ENCODE measurements at places on chromosomes 12 and 14. TPM values are rescaled to one million over a fixed set of nuclear protein-coding genes. Genes with fewer than 3 reads are reported as not detected.

DNA sequence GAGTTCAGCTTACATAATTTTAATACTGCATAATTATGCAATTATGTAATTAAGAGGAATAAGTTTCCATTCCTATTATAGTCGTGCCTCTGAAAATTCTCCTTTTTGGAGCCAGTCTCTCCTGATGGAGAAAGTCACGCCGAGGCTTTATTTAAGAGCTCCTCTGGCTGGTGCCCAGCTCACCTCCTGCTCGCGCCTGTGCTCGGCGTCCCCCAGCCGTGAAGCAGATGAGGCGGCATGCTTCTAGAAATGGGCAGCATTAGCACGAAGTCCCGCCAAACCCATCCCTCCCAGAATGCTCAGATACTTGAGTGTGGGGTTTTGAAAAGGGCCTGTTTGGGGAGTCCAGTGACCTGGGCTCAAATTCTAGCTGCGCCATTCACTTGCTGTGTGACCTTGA, 153.0 kb downstream of the PHETA1 start:
- no peaks in the 10 kb centered on the region for H3K4me1 ChIP-seq
- H3K4me3 ChIP-seq = no peak overlapping the region
- DNase-seq = no peak
- no peaks in the 10 kb centered on the region for H3K36me3 ChIP-seq
- no peaks in the 10 kb centered on the region for H3K27me3 ChIP-seq
- H3K27ac ChIP-seq = no peak overlapping the region

DNA sequence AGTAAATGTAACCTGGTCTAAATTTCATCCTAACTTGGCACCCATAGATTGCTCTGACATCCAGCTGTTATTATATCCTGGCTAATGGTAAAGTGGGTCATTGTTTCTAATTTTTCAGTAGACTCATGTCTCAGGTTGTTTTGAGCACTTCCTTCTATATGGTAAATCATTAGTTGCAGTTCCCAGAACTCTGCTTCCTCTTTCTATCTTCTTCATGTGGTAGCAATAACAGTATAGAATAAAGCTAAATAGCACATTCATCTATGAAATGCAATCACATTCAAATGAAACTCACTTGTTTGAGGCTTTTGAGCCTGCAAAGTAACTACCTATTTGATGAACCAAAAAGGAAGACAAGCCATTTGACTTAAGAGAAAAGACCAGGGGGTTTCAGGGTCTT, 65.1 kb upstream of the GZMB start:
- no peak overlapping the region for H3K4me3 ChIP-seq
- no peak overlapping the region for H3K27ac ChIP-seq
- peaks cover 7% of the 10 kb centered on the region for H3K4me1 ChIP-seq

DNA sequence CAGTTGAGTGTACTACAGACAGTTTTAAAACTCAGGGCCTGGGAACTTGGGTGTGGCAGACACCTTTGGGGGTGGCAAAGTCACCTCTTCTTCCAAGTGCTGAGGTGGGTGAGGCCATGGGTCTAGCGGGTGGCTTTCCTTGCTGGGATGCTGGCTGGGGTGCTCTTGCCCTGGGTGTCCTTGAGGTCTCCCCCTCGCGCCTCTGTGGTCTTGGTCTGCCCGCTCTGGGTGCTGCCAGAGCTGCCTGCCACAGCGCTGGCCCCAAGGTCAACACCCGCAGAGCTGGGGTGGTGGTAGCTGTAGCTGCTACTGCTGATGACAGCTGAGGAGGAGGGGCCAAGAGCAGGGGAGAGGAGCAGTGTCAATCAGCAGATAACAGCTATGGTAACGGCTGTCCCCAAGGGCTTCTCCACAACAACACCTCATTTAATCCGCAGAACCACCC, 6.8 kb downstream of the KRT74 start:
- H3K36me3 ChIP-seq = no peaks in the 10 kb centered on the region
- peak overlapping the region; percentile 84 for H3K27ac ChIP-seq
- peaks cover 27% of the 10 kb centered on the region for H3K27me3 ChIP-seq
- H3K4me3 ChIP-seq = no peak overlapping the region
- peak; percentile 71 for DNase-seq

DNA sequence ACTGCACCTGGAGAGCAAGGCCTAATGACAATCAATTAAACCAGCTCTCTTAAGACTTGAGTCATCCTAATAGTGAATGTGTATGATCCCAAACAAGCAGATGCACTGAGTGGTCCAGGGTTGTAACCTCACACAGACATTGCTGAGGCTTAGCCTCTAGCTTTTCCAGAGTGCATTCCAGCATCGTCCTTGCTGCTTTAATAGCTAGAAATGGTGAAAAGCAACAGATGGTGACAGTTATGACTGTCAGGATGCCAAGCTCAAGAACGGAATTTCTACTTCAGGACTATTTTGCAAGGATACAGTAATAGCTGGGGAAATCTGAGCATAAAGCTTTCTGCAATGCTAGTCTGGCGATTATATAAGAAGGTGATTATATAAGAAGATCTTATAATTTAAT, 34.6 kb downstream of the PTPRR start:
- H3K4me3 ChIP-seq = no peak overlapping the region
- H3K4me1 ChIP-seq = no peaks in the 10 kb centered on the region
- DNase-seq = no peak
- no peaks in the 10 kb centered on the region for H3K36me3 ChIP-seq

DNA sequence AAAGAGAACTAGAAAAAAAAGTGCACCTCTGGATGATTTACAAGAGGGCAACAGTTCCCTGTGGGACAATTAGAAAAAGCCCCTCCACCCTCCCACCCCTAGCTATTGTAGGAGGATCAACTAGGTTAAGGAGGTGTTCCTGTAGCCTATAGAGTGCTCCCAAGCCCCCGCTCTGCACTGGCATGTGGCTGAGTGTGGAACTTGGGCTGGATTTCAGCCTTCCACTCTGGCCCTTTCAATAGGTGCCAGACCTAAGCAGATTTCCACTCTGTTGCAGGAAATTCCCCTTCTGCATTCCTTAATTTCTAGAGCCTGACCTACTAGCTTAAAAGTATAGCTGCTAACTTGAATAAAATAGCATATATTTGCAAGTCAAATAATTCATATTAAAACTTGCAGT, 2.8 kb downstream of the NFATC4 start:
- H3K27ac ChIP-seq = no peak overlapping the region
- no peaks in the 10 kb centered on the region for H3K36me3 ChIP-seq
- H3K27me3 ChIP-seq = peaks cover 60% of the 10 kb centered on the region
- no peak overlapping the region for H3K4me3 ChIP-seq

DNA sequence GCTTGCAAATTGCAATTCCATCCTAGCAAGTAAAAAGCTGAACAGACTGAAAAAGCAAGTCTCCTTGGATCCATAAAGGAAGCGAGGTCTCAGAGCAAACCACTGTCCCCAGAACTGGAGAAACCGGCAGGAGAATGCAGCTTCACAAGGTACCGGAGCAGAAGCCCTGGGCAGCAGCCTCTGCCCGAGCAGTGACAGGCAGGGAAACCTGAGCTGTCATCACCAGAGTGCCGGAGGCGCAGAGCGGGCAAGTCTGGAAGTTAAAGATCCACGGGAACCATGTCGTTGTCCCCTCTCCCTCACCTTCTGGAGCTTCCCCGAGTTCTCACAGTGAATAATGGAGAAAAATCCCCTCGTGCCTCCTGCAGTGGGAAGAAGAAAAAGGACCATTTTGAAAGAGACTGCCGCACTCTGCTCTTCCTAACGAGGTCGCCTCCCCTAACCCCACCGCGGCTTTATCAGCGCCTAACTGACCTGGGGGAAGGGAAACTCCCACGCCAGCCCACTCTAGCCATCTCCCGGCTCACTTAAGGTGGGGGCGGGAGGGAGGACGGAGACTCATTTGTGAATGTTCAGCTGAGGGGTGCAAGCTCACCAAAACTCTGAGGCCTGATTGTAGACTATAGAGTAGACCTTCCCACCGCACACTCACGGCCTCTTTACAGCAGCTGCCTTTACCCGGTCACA, 27.8 kb downstream of the FBXL14 start:
- no peak for DNase-seq
- H3K27ac ChIP-seq = no peak overlapping the region
- no peaks in the 10 kb centered on the region for H3K36me3 ChIP-seq
- H3K27me3 ChIP-seq = no peaks in the 10 kb centered on the region

GRCh38 chr14:96217376-96217913, 12.8 kb downstream of the BDKRB2 start:
- no peak overlapping the region for H3K27ac ChIP-seq
- H3K4me3 ChIP-seq = no peak overlapping the region
- no peaks in the 10 kb centered on the region for H3K27me3 ChIP-seq
- H3K36me3 ChIP-seq = no peaks in the 10 kb centered on the region
- no peak for DNase-seq

DNA sequence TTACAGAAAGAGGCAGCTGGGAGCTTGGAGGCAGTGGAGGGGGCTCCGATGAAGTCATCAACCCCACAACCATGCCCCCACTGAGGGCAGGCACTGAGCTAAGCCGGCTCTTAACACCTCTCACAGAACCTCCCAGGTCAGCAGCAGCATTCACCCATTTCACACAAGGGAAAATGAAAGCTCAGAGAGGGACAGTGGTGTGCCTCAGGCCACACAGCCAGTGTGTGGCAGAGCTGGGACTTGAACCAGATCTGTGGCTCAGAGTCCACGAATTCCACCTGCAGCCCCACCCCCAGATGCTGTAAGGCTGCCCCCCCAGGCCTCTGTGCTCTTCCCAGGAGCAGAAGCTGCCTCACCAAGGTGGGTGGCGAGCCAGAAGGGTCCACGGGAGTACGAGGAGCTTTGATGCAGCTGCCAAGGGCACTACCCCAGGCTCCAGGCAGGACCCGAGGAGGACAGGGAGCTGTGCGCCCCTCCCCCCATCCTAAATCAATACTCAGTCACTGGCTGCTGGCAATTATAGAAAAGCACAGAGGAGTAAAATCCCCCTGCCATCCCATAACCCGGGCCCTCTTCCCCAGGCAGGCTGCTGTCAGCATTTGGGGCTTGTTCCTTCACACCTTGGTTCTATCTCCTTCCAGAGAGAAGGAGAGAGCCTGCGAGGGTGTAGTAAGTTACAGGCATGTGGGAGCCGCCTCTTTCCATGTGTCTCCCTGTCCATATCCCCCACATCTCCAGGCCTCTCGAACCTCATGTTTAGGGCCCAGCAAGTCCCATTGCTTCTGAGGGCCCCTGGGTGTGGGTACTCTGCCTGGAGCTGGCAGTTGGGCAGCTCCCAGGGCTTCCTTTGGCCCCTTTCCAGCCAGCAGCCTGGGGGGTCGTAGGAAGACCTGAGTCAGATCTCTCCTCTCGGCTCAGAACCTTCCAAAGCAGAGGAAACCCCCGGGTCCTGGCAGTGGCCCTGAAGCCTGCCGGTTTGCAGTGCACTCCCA, 47.6 kb downstream of the FAM222A start:
- no peak overlapping the region for H3K27ac ChIP-seq
- H3K27me3 ChIP-seq = peaks cover 14% of the 10 kb centered on the region
- DNase-seq = no peak
- no peaks in the 10 kb centered on the region for H3K4me1 ChIP-seq
- no peaks in the 10 kb centered on the region for H3K36me3 ChIP-seq

GRCh38 chr14:45381091-45381490, 128.1 kb upstream of the MIS18BP1 start:
- DNase-seq = no peak
- no peaks in the 10 kb centered on the region for H3K4me1 ChIP-seq
- H3K36me3 ChIP-seq = no peaks in the 10 kb centered on the region
- H3K4me3 ChIP-seq = no peak overlapping the region

DNA sequence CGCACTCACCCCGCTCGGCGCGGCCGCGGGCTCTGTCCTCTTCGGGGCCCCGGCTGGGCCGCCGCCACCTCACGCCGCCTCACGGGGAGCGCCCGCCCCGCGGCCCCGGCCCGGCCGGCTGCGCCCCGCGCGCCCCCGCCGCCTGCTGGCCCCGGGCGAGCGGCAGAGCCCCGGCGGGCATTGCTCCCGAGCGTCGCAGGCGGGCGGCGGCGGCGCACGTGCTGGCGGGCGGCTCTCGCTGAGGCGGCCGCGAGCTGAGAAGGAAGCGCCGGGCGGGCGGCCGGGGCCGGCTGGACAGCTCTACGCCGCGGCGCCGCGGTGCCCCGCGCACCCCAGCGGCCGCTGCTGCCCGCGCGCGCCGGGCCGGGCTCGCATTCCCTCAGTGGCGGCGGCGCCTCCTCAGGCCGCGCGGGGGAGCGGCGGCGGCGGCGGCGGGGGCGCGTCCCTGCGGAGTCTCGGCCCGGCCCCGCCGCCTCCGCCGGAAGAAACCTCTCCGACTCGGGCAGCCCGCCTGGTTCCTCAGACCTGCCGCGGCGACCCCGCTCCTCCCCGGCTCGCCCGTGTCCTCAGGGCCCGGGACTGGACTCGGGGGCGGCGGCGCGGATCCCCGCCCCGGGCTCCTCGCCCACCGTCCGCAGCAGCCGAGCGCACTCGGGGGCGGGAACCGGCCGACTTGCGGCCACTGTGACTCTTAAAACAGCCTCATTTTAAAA, at the start of gene PITPNM2:
TSS of gene PITPNM2 (minus strand) at position 347 of the 713 bp plus-strand sequence. CDS start 116,500 bp downstream, outside the sequence.
- H3K36me3 ChIP-seq = peaks cover 5% of the 10 kb centered on the region
- peaks cover 33% of the 10 kb centered on the region for H3K4me1 ChIP-seq
- peak within 1 kb of the TSS; percentile 83 for H3K4me3 ChIP-seq
- no peak within 1 kb of the TSS for H3K27ac ChIP-seq
- peak; percentile 66 for DNase-seq

GRCh38 chr12:47396902-47397663, 308.7 kb downstream of the RPAP3 start:
- H3K36me3 ChIP-seq = no peaks in the 10 kb centered on the region
- peak; percentile 7 for DNase-seq
- no peak overlapping the region for H3K4me3 ChIP-seq
- H3K4me1 ChIP-seq = peaks cover 8% of the 10 kb centered on the region

- H3K4me1 ChIP-seq = no peaks in the 10 kb centered on the region
- H3K4me3 ChIP-seq = no peak overlapping the region
Measured at GRCh38 chr14:51260225-51260624, 20.2 kb downstream of the TMX1 start.

Gene IQSEC3
- total RNA-seq = 2.6 TPM

Gene SPIC
- not detected for total RNA-seq

Gene RTL1
- total RNA-seq = not detected

Gene ATG14
- 18.1 TPM for total RNA-seq

Gene TAS2R50
- 0.61 TPM for total RNA-seq

Gene CCDC198
- not detected for total RNA-seq

Gene CLEC7A
- 1.1 TPM for total RNA-seq

Gene NRXN3
- total RNA-seq = not detected

All from T-cell (primary cell).